ENCODE measurements at places on chromosomes 12 and 14.

DNA sequence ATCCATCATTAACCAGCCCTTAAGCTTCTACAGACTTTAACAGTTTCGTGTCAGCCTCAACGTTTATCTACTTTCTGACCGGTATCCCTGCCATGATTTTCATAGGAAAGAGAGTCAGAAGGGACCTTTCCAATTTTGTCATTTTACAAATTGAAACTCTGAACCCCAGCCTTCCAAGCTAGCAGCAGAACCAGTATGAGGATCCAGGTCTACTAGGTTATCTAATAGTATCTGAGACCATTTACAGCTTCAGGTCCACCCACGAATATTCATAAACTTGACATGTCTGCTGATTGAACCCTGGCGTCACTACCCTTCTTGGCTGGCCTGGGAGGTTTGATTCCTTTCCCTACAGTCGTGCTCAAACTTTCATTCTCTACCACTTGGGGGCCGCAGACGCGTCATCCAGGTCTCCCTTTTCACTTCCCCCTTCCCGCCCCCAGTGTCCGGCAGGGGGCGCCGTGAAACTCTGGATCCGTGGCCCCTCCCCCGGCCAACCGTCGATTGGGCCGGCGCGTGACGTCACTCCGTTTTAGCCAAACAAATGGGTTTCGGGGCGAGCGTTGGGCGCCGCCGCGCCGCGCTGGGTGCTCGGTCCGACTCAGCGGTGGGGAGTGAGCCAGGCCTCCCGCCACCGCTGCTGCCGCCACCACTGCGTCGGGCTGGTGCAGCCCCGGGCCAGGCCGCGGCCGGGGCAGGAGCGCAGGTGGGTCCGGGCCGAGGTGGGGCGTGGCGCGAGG is at the start of gene FBXO34:
FBXO34 (plus strand) TSS at position 590 of the 740 bp plus-strand sequence. CDS start 78,970 bp downstream, outside the sequence.
- peak; percentile 96 for DNase-seq

DNA sequence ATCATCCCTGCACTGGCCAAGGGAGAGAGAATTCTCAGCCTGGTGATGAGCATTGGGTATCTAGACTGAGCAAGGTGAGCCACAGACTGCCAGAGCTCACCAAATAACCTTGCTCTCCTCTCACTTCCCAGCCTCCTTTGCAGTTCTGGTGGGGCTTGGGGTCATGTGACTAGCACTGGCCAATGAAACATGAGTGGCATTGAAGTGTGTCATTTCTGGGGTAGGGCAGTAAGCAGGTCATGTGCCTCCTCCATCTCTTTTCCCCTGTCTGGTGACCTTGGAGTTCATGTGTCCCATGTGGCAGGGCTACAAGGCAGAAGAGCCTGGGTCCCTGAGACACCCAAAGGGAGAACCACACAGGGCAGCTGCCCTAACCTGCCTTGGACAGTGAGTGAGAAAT is 3.6 kb upstream of the KRT72 start:
- DNase-seq, result no peak

GRCh38 chr14:68297876-68298468 is 478.4 kb downstream of the RAD51B start:
- DNase-seq, result peak; percentile 30

DNA sequence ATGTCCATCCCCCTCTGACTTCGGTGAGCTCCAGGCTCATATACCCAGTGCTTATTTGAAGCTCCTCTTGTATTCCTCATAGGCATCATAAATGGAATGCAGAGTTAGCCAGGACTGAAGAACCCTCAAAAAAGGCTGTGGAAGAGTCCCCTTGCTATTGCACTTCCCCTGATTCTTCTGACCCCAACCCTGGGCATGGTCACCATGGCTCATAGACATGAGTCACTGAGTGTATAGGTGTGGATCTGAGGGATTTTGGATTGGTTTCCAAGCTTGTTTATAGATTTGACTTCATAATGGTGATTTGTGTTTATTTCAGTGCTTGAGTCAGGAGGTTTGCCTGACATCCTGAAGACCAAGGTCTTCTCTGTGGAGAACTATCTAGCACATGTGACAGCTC is 98.4 kb upstream of the SLC38A2 start:
- DNase-seq, result no peak

DNA sequence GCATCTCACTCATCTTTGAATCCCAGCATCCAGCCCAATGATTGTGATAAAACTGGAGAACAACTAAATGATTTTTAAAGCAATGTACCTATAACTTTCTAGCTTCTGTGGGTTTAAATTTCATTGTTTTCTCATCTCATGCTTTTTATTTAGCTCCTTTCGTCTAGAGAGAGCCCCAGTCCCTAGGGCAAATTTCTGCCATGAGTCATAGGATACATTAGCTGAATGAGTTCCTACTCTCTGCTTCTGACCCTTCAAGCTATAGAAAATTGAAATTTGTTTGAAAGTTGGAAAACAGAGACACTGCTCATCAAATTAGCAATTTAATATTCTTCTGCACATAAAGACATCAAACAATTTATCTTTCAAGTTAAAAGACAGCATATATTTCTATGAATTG is 113.9 kb downstream of the KIF21A start:
- peak; percentile 58 for DNase-seq

- DNase-seq, result no peak
Measured at GRCh38 chr12:124545508-124546418, 21.6 kb downstream of the NCOR2 start.

GRCh38 chr12:124132530-124132929 is 159.5 kb downstream of the ZNF664 start:
- DNase-seq, result no peak

- DNase-seq, result no peak
Measured at GRCh38 chr12:49549735-49550692, 11.2 kb downstream of the KCNH3 start.

DNA sequence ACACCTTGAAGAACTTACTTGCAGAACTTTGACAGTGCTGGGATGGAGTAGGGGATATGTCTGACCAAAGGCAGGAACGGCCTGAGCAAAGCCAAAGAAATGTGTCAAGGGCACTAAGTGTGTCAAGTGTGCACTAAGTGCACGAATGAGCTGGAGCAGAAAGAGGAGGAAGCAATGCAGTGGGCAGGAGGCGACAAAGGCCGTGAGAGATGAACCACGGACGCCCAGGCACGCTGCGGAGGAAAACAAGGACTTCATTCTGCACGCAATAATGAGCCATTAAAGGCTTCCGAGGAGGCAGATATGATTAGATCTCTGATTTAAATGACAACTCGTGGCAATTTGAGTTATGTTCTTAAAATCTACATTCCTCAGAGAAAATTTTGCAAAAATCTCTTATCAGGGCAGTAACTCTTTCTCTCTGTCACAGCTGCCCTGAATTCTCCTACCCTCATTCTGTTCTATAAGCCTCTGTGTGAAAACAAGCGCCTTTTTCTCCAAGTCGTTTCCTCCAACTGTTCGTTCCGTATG is 25.3 kb downstream of the GRIN2B start:
- DNase-seq, result no peak

GRCh38 chr12:15276088-15276698 is 46.1 kb upstream of the PTPRO start:
- DNase-seq, result peak; percentile 57

GRCh38 chr12:568486-568885 is 94.8 kb downstream of the NINJ2 start:
- DNase-seq, result no peak

DNA sequence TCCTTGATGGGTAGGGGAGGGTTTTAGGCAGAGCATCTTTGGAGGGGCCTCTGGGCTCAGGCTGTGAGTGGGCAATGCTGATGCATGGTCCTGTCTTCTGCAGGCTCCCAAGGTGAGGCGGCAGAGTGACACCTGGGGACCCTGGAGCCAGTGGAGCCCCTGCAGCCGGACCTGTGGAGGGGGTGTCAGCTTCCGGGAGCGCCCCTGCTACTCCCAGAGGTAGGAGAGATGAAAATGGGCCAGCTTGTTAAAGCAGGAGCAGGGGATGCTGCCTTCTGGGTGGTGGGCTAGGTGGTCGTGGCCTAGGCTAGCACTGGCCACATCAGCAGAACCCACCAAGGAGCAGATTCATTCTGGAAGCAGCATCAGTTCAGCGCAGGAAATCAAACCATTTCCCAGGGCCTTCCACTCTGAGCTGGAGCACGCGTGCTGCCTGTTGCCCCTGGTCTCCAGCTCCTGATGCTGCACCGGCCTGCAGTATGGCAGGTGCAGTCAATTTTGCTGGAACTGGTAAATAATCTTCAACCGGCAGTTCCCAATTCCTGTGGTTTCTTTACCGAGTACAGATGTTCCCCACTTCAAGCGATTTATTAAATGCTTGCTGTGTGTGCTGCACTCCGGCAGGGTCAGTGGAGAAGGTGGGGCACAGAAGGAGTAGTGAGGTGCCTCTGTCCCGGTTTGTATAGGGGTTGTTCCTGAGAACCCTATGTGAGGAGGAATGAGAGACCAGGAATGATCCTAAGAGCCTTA is 7.4 kb downstream of the PAPLN start:
- no peak for DNase-seq

- no peak for DNase-seq
Measured at GRCh38 chr14:101355284-101355683, 206.0 kb upstream of the DIO3 start.

DNA sequence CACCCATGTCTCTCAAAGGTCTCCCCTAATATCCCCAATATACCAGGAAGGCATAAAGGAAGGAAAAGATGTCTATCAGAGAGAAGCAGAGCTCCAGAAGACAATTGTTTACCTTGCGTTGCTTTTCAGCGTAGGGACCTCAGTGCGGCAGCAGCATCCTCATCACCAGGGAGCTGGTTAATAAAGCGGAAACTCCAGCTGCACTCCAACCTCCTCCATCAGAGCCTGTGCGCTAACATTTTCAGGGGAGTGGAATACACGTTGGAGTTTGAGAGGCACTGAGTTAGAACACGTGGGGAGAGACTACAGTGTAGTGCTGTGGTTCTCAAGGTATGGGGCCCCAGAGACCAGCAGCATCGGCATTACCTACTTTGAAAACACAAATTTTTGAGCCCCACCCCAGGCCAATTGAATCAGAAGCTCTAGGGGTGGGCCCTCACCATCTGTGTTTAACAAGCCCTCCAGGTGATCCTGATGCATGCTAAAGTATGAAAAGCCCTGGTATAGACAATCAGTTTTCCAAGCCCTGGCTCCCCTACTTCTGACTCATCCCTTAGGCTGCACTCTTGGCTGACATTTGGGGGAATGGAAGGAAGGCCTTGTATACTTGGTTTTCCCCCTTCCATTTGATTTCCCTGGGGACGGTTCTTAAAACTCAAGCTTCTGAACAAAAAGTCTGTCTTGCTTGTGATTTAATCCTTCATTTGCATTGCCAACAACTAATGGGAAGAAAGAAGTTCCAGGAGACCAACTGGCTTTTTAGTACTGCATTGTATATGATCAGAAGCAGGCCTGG is 419.0 kb upstream of the CCDC196 start:
- peak; percentile 46 for DNase-seq

DNA sequence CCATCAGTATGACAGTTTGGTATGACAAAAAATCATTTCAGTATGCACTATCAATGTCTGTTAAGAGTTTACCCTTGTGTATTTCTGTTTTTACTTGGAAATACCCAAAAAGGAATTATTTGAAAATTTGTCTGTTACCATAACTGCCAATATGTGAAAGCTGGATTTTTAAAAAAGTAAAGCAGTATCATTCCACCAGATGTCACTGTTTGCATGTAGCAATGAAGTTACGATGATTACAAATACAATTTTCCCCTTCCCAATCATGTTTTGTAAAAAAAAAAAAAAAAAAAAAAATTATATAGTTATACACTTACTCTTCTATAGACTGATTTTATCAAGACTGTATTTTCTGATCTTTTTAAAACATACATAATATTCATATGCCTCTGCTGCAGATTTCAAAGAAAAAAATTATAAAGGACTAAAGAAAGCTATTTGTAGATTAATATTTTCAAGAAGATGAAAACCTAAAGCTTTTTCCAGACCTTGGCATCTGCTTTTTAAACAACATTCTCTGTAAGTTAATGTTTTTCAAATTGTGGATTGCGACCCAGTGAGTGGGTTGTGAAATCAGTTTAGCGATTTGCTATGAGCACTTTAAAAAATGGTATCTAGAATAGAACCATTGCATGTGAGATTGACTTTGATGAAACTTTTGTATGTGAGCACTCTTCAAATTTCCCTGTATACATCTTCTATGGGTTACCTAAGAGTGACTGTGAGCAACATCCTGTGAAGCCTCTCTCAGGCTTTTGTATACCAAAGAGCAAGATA is 114.2 kb downstream of the TTC6 start:
- DNase-seq, result peak; percentile 16

DNA sequence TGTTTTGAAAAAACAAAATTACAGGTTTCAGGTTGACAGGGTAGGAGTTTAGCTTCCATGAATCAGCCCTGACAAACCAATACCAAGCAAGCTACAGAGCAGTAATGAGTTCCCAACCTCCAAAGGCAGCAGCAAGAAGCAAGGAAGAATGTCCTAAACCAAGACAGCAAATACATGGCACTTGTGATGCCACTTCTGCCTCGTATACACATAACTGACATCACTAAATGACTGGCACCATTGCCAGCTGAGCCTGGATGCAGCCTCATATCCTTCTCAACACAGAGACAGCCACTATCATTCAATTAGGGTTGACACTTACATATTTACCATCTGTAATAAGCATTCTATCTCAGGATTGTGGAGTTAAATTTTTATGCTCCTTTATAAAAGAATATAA is 35.0 kb upstream of the MDM1 start:
- DNase-seq, result no peak

- no peak for DNase-seq
Measured at GRCh38 chr14:73289729-73290128, 52.4 kb downstream of the PAPLN start.

GRCh38 chr14:61478971-61479473 is 157.6 kb downstream of the PRKCH start:
- DNase-seq, result no peak

GRCh38 chr12:89040146-89040964 is 311.9 kb downstream of the DUSP6 start:
- DNase-seq, result peak; percentile 33

DNA sequence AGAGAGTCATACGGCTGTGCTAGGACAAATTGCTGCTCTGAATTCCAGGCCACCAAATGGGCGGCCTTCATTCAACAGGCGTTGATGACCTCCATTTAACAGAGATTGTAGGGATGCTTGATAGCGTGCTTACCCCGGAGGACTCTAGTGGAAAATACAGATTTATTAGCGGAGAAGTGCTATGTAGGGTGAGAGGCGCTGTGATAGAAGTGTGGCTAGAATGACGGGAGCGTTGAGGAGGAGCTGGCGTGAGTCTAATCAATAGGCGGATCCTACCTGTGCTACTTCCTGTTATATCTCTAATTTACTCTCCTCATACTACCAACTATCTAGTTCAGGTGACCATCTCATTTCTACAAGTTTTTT is 668 bp downstream of the MRPS35 start:
- DNase-seq, result no peak

DNA sequence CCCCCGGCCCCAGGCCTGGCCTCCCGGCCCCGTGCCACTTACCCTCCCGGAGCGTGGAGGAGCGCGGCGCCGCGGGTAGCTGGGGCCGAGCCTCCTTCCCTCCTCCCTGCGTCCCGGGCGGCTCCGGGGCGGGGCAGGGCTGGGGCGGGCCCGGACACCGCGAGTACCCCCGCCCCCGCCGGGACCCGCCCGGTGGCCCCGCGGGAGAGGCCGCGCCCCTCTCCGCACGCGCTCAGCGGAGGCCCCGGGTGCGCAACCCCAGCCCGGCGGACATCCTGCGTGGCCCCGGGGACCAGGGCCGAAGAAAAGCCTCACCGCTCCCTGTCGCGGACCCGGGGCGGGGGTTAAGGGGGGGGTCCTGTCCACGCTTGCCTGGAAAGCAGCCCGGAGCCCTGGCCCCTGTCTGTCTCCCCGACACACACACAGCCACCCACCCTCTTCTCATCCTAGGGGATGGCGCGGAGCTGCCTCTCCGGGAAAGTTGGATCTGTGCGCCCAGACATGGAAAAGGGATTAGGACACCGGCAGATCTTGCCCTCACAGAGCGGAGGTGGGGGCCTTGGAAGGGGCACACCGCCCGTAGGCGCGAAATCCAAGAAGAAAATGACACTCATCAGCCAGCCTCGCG is at the start of gene SYNE3:
SYNE3 (minus strand) TSS at position 97 of the 628 bp plus-strand sequence. CDS start 40,829 bp downstream, outside the sequence.
- peak; percentile 63 for DNase-seq

GRCh38 chr12:69484428-69484827 is 14.2 kb downstream of the FRS2 start:
- no peak for DNase-seq
